ENCODE measurements at places on chromosomes 2 and 18.

- no peak for DNase-seq
Measured at GRCh38 chr2:11307764-11308415, 36.5 kb downstream of the ROCK2 start.

- no peak for DNase-seq
Measured at GRCh38 chr2:188322569-188323551, 31.2 kb downstream of the GULP1 start.

- DNase-seq = no peak
Measured at GRCh38 chr2:100344433-100344832, 22.1 kb upstream of the LONRF2 start.

DNA sequence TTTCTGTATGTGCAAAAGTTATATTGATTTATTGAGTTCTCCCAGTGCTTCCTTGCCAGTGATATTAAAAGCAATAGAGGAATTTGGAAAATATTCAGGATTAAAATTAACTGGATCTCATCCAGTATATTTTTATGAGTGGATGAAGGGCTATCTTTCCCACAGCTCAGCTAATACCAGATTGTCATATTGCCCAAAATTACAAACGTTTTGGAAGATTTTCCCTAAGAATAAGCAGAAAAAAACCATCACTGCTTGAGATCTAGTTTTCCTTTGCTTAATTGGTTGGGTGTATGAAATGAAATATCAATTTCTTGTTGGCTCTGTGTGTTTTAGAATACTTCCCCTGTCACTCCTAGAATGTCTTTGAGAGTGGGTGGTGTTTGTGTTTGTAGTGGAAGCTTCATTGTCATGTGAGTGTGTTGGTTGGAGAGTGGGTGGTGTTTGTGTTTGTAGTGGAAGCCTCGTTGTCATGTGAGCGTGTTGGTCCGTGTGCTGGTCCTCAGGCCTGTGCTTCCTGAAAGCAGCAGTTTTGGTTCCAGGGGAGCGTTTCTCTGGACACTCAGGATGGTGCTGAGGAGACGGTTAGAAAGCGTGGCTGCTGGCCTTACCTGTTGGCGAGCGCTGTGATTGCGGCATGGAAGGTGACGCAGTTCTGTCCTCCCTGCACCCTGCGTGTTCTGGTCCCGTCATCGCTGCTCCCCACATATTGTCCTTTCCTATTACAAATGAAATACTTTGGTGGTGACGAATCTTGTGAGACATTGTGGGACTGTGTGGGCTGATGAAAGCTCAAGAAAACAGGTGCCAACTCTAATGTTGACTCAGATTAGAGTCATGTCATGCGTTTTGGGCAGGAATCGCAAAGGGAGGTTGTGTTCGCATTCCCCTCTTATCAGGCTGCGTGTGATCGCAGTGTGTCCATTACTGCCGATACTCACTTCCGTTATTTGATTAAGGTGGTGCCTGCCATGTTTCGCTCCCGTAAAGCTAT is 12.4 kb downstream of the ASB1 start:
- DNase-seq = no peak

GRCh38 chr2:12948961-12949353 is 232.2 kb downstream of the TRIB2 start:
- no peak for DNase-seq

- DNase-seq = no peak
Measured at GRCh38 chr2:29865512-29865911, 55.9 kb downstream of the ALK start.
